ENCODE measurements at places on chromosomes 16 and 17.

DNA sequence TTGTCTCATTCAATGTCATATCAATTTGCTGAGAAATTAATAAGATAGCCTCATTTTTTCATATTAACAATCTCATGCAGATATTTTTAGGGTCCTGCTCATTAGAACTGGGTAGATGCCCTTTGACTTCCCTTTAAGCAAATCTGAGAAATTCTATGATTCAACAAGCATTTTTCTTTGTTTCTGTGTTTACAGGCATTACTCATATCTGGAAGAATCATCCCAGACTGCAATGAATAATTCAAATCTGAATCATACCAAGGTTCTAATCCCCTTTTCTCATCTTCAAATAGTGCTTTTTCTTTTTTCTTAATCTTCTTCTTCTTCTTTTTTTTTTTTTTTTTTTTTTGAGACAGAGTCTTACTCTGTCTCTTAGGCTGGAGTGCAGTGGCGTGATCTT lies 69.2 kb upstream of the KIFC3 start:
- no peak for DNase-seq

DNA sequence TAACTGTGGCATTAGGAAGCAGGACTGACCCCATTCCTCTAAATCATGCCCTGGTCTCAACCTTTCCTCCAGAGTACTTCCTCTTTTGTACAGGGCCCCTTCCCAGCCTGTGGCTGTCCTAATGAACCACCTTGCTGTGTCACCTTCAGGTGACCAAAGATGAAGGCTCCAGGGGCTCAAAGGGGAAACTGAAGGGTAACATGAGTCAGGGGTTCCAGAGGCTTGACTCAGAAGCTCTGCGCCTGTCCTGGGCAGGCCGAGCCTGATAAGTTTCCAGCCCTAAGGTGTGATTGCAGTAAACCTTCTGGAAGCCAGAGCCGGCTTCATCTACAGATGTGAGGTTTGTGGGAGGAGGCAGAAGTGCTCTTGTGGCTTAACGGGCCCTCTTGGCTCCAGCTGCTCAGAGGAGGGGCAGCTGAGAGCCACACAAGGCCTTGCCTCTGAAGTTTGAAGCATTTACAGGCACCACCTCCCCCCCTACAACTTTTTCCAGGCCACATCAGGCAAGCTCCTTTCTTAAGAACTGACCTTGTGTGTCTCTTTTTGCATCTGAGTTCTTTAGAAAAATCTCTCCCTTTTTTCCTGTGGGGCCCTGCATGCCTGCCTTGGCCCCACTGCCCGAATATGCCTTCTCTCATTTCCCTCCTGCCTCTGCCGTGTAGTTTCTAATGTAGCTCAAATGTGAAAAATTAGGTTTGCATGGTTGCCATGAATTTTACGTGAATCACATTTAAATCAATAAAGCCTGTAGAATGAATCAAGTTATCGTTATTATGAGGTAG lies 149.9 kb downstream of the CLEC16A start:
- DNase-seq: no peak

- DNase-seq: no peak
Measured at GRCh38 chr16:68401871-68402747, 46.2 kb downstream of the SMPD3 start.

DNA sequence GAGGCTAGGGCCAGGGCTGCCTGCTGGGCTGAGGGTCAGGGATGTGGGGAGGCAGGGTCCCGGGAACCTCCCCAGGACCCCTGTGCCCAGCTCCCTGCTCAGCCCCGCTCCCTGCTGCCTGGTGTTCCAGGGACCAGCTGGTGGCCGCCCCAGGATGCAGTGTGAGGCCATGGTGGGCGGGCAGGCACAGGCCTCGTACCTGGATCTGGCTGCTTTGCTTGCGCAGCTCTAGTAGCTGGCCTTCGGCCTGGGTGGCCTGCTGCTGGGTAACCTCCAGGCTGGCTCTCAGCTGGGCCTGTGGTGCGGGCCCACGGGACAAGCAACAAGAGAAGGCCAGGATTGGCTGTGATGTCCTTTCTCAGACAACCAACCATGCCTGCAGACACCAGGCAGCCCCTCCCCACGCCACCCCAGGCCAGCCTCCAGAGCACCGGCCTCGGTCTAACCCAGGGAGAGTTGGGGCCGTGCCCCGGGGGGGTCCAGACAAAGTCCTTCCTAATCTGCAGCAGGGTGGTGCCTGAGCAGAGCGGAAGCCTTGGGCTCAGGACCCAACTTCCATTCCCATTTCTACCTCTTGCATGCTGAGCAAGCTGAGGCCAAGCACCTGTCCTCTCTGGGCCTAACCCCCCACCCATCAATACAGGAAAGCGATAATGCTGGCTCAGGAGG lies 4.1 kb downstream of the TRIM65 start:
- DNase-seq: no peak

GRCh38 chr16:1447965-1448364 lies 3.6 kb upstream of the CCDC154 start:
- no peak for DNase-seq

DNA sequence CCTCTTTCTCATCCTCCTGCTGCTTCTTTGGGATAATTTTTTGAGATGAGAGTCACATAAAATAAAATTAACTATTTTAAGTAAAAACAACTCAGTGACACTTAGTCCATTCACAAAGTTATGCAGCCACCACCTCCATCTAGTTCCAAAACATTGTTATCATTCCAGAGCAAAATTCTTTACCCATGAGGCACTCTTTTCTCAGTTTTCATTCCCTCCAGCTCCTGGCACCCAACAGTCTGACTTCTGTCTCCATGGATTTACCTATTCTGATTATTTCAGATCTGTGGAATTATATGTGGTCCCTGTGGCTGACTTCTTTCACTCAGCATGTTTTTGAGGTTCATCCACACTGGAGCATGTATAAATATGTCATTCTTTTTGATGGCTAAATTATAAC lies 239.9 kb upstream of the DYNLRB2 start:
- no peak for DNase-seq

- DNase-seq: peak; percentile 72
Measured at GRCh38 chr16:1335996-1336395, 2.6 kb downstream of the BAIAP3 start.

DNA sequence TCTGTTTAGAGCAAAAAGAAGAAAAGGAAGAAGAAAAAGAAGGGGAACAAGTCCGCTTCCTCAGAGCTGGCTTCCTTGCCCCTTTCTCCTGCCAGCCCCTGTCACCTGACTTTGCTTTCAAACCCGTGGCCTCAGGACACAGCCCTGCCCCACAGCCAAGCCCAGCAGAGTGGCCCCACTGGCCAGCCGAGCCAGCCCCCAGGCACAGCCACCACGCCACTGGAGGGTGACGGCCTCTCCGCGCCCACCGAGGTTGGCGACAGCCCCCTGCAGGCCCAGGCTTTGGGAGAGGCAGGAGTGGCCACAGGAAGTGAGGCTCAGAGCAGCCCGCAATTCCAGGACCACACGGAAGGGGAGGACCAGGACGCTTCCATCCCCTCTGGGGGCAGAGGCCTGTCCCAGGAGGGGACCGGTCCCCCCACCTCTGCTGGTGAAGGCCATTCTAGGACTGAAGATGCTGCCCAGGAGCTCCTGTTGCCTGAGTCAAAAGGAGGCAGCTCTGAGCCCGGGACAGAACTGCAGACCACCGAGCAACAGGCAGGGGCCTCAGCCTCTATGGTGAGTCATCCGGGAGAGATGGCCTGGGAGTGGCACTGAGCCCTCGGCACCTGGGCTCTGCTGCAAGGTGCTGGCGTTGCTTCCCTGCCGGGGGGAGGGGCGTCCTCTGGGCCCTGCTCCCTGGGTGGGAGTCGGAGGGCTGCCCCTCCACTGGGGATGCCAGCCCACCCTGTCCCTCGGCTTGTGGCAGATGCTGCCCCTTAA lies 27.3 kb downstream of the RNF213 start:
- DNase-seq: no peak

DNA sequence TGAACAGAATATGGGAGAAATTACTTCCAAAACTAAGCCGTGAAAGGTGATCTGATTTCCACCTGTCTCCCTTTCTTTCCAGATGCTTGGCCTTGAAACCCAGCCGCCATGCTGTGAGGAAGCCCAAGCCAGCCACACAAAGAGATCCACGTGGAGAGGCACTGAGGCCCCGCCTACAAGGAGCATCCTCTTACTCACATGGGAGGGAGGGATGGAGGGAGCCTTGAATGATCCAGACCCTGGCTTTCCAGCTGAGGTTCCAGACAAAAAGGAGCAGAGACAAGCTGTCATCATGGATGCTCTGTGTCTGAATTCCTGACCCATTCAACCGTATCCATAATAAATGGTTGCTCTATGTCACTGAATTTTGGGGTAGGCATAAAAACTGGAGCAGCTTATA lies 48.9 kb upstream of the HAPSTR1 start:
- DNase-seq: peak; percentile 35
